Mucosa of gallbladder (tissue), 1 donor: ENCODE measurements at places on chromosomes 1 and 21. TPM values are rescaled to one million over a fixed set of nuclear protein-coding genes. Genes with fewer than 3 reads are reported as not detected.

- DNase-seq = no peak
These were observed 6.0 kb upstream of the CAPN2 start for GRCh38 chr1:223706077-223706973.

- DNase-seq = no peak
These were observed 1795.5 kb downstream of the MRPL39 start for GRCh38 chr21:23811805-23812204.

DNA sequence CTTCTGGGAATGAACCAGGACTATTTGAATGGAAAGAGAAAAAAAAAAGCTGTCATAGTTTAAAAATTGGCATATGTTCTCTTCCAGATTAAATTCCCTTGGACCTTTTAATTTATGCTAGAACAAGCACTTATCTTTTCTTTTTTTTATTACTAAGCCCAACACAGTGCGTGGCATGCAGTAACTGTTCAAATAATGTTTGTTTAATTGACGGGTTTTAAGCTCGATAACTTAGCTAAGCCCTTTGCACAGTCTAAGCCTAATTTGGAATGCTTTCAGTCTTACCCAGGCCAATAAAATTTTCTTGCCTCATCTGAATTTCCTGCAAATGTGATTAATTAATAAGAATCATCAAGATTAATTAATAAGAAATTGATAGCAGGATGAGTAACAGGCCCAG, 39.3 kb upstream of the EDEM3 start:
- no peak for DNase-seq

GRCh38 chr1:30123896-30124295, 599.5 kb downstream of the MATN1 start:
- DNase-seq = no peak

DNA sequence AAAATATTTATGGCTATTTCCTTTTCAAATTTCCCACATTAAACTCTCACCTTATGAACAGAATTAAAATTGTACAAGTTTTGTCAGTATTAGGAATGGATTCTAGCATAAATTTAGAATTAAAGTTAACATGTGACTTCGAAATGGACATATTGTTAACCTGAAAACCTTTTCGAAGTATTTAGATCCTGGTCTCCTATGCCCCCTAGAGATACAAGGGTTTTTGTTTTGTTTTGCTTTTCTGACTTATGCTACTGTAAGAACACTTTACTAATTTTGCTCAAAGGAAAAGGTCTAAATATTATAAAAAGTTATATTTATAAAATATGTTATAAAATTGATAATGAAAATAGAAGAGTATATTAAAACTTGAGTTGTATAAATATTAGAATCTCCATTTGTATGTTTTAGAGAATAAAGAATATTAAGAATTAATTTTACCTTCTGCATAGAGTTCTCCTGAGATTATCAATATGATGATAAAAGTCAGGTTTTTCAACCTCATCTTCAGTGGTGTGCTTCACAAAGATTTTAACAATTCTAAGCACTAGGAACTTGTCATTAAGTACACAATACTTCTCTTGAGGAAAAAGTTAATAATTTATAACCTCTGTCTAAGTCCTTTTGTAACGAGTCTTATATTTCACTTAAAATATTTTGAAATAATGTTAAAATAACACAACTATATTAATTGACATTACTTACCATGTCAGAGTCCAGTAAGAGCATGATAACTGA, at the start of gene F13B:
Gene F13B, minus strand, starts transcription at position 542 of the 738 bp plus-strand sequence. Its CDS starts 37 bp downstream, at position 505.
- no peak for DNase-seq

NECAP2 gene
- total RNA-seq = 46.4 TPM
